Effector memory CD4-positive, alpha-beta T cell (primary cell): ENCODE measurements at places on chromosomes 7 and 10.

DNA sequence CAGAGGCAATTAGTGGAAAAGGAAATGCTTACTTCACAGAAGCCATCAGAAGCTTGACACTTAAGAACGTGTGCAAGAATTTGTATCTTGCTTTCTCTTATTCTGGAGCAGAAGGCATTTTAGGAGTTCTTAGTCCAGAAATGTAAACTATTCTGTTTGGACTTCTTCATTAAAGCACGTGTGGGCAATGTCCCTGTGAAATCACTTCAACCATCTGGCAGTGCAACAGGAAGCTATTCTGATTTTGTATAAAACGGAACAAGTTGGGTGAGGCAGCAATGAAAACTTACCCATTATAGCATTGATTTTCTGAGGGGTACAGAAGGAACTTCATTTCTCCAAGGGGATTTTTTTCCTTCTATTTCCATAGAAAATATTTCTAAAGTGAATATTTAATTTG lies 21.3 kb upstream of the ARHGAP21 start:
- H3K4me1 ChIP-seq: no peaks in the 10 kb centered on the region
- no peaks in the 10 kb centered on the region for H3K27me3 ChIP-seq
- no peak overlapping the region for H3K27ac ChIP-seq
- DNase-seq: no peak

- H3K4me1 ChIP-seq: no peaks in the 10 kb centered on the region
- no peak overlapping the region for H3K27ac ChIP-seq
- DNase-seq: no peak
- no peak overlapping the region for H3K4me3 ChIP-seq
- H3K36me3 ChIP-seq: no peaks in the 10 kb centered on the region
These were observed 20.6 kb downstream of the HTR5A start for GRCh38 chr7:155090684-155091083.

DNA sequence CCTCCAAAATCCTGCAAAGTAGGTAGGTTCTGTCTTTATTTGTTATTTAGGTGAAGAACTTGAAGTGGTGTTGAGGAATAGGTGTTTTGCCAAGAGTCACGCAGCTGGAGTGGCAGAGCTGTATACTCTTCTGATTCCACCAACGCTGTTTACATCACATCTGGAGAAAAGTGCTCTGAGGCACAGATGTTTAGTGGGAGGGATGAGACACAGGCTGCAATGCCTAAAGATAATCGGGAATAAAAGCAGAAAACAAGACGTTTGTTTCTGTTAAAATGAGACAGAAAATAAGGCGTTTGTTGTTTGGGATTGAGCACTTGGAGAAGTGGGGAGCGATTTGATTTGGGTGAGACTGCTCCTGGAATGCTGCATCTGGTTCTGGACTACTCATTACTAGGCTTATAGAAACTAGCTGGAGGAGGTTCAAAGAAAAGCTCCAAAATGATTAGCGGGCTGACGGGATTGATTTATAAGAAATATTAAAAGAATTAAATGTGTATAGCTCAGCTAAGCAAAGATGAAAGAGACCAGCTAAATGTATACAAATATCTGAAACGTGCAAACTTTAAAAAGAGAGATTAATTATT lies 54.3 kb downstream of the TRUB1 start:
- H3K27ac ChIP-seq: no peak overlapping the region
- no peaks in the 10 kb centered on the region for H3K27me3 ChIP-seq
- DNase-seq: no peak
- no peak overlapping the region for H3K4me3 ChIP-seq
- H3K4me1 ChIP-seq: no peaks in the 10 kb centered on the region

- no peak overlapping the region for H3K4me3 ChIP-seq
- no peaks in the 10 kb centered on the region for H3K4me1 ChIP-seq
- H3K36me3 ChIP-seq: no peaks in the 10 kb centered on the region
- no peaks in the 10 kb centered on the region for H3K27me3 ChIP-seq
- H3K27ac ChIP-seq: no peak overlapping the region
These were observed 246.1 kb downstream of the AGMO start for GRCh38 chr7:15315678-15316077.

GRCh38 chr10:53904506-53905241 lies 896.4 kb downstream of the PCDH15 start:
- no peak overlapping the region for H3K27ac ChIP-seq
- H3K27me3 ChIP-seq: no peaks in the 10 kb centered on the region
- H3K4me1 ChIP-seq: no peaks in the 10 kb centered on the region
- H3K36me3 ChIP-seq: no peaks in the 10 kb centered on the region

DNA sequence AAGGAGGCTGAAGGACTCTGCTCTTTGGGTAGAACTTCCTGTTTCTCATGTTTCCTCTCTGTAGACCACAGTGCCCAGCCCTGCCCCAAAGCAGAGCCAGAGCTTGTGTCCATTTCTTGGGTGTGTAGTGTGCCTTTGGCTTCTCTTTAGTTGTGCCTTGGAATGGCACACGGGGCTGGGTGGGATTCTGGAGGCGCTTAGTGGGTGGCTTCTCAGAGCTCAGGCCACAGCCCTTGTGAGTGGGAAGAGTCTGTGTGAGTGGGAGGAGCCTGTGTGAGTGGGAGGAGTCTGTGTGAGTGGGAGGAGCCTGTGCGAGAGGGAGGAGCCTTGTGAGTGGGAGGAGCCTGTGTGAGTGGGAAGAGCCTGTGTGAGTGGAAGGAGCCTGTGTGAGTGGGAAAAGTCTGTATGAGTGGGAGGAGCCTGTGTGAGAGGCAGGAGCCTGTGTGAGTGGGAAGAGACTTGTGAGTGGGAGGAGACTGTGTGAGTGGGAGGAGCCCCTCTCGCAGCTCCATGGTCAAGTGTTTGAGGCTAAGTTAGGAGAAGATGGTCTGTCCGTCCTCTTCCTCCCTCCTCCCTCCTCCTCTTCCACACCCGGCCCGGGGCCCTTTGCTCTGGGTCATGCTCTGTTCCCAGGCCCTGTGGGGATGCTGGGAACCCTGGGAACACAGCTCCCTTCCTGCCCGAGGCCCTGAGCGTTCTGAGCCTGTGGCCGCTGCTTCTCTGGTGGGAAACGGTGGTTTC lies 153.0 kb downstream of the GRK5 start:
- H3K4me1 ChIP-seq: no peaks in the 10 kb centered on the region
- H3K4me3 ChIP-seq: no peak overlapping the region
- H3K27ac ChIP-seq: no peak overlapping the region
- no peak for DNase-seq
- no peaks in the 10 kb centered on the region for H3K36me3 ChIP-seq

- no peak for DNase-seq
- peaks cover 35% of the 10 kb centered on the region for H3K4me1 ChIP-seq
- H3K27me3 ChIP-seq: no peaks in the 10 kb centered on the region
- H3K36me3 ChIP-seq: no peaks in the 10 kb centered on the region
- H3K27ac ChIP-seq: no peak overlapping the region
- H3K4me3 ChIP-seq: no peak overlapping the region
These were observed 3.2 kb upstream of the EPC1 start for GRCh38 chr10:32349968-32350738.

- no peak overlapping the region for H3K27ac ChIP-seq
- H3K4me1 ChIP-seq: no peaks in the 10 kb centered on the region
- H3K36me3 ChIP-seq: no peaks in the 10 kb centered on the region
- no peak overlapping the region for H3K4me3 ChIP-seq
- no peak for DNase-seq
These were observed 24.2 kb downstream of the PRPS1L1 start for GRCh38 chr7:18003286-18003994.

- H3K27ac ChIP-seq: no peak overlapping the region
- no peak overlapping the region for H3K4me3 ChIP-seq
- DNase-seq: no peak
- no peaks in the 10 kb centered on the region for H3K27me3 ChIP-seq
- no peaks in the 10 kb centered on the region for H3K4me1 ChIP-seq
- H3K36me3 ChIP-seq: no peaks in the 10 kb centered on the region
These were observed 72.4 kb upstream of the MKLN1 start for GRCh38 chr7:131255242-131255641.

GRCh38 chr7:95432606-95433005 lies 2.2 kb downstream of the PON2 start:
- H3K36me3 ChIP-seq: no peaks in the 10 kb centered on the region
- no peak overlapping the region for H3K4me3 ChIP-seq
- H3K27ac ChIP-seq: no peak overlapping the region
- H3K4me1 ChIP-seq: no peaks in the 10 kb centered on the region
- DNase-seq: no peak
- no peaks in the 10 kb centered on the region for H3K27me3 ChIP-seq

GRCh38 chr7:90595342-90595800 lies 750 bp upstream of the CDK14 start:
- no peak overlapping the region for H3K27ac ChIP-seq
- H3K4me1 ChIP-seq: peaks cover 2% of the 10 kb centered on the region
- H3K4me3 ChIP-seq: no peak overlapping the region
- no peaks in the 10 kb centered on the region for H3K36me3 ChIP-seq
- DNase-seq: no peak

GRCh38 chr7:19121977-19122588 lies 4.6 kb upstream of the TWIST1 start:
- no peaks in the 10 kb centered on the region for H3K4me1 ChIP-seq
- H3K36me3 ChIP-seq: no peaks in the 10 kb centered on the region
- DNase-seq: no peak
- no peak overlapping the region for H3K27ac ChIP-seq
- no peak overlapping the region for H3K4me3 ChIP-seq
- H3K27me3 ChIP-seq: no peaks in the 10 kb centered on the region

- no peaks in the 10 kb centered on the region for H3K4me1 ChIP-seq
- no peak for DNase-seq
- no peak overlapping the region for H3K27ac ChIP-seq
- H3K27me3 ChIP-seq: no peaks in the 10 kb centered on the region
- no peak overlapping the region for H3K4me3 ChIP-seq
These were observed 22.7 kb downstream of the RAMP3 start for GRCh38 chr7:45180084-45180986.

- DNase-seq: no peak
- H3K27ac ChIP-seq: no peak overlapping the region
- H3K36me3 ChIP-seq: no peaks in the 10 kb centered on the region
- H3K27me3 ChIP-seq: no peaks in the 10 kb centered on the region
- no peaks in the 10 kb centered on the region for H3K4me1 ChIP-seq
- H3K4me3 ChIP-seq: no peak overlapping the region
These were observed 259.0 kb downstream of the PHTF2 start for GRCh38 chr7:78057571-78057970.

DNA sequence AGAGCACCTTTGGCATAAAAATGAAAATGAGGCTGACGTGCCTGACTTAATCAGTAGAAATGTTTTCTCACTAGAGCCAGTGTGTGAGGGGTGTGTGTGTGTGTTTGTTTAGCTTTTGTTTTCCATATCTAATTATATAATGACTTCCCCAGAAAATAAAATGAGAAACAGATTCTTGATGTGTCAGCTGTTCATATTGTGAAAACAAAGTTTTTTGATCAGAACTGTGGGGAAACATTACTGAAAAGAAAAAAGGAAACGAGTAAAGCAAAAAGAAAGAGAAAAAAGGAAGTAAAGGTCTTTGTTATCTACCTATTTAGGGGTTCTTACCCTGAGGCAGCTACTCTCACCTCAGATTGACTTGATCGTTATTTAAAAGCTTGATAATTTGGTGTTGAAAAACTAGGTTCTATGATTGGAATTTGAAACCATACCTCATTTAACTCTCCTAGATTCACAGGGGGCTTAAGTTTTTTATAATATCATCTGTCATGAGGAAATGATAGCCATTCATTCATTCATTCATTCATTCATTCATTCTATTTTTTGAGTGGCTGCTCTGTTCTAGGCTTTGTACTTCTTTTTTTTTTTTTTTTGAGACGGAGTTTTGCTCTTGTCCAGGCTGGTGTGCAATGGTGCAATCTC lies 58.0 kb downstream of the CREM start:
- H3K36me3 ChIP-seq: no peaks in the 10 kb centered on the region
- no peaks in the 10 kb centered on the region for H3K4me1 ChIP-seq
- no peak for DNase-seq
- H3K27ac ChIP-seq: no peak overlapping the region
- H3K4me3 ChIP-seq: no peak overlapping the region

- H3K4me3 ChIP-seq: no peak overlapping the region
- peaks cover under 1% of the 10 kb centered on the region for H3K36me3 ChIP-seq
- peaks cover 10% of the 10 kb centered on the region for H3K4me1 ChIP-seq
These were observed 3.0 kb downstream of the PSPH start for GRCh38 chr7:56048245-56048644.

- H3K4me1 ChIP-seq: peaks cover 7% of the 10 kb centered on the region
- peak overlapping the region; percentile 98 for H3K4me3 ChIP-seq
- H3K36me3 ChIP-seq: peaks cover 20% of the 10 kb centered on the region
These were observed 662 bp downstream of the POLR3A start for GRCh38 chr10:78028438-78029268.

GRCh38 chr7:150406312-150406566 lies 27.1 kb downstream of the ZNF775 start:
- H3K27ac ChIP-seq: peak overlapping the region; percentile 89
- H3K27me3 ChIP-seq: no peaks in the 10 kb centered on the region
- no peak for DNase-seq
- H3K4me1 ChIP-seq: peaks cover 22% of the 10 kb centered on the region
- peak overlapping the region; percentile 84 for H3K4me3 ChIP-seq

- no peaks in the 10 kb centered on the region for H3K4me1 ChIP-seq
- H3K27ac ChIP-seq: no peak overlapping the region
- H3K4me3 ChIP-seq: no peak overlapping the region
- no peak for DNase-seq
These were observed 550.3 kb downstream of the GRM8 start for GRCh38 chr7:126702242-126703016.

GRCh38 chr7:22633286-22633953 lies 93.6 kb upstream of the IL6 start:
- H3K4me1 ChIP-seq: no peaks in the 10 kb centered on the region
- no peak overlapping the region for H3K27ac ChIP-seq
- no peaks in the 10 kb centered on the region for H3K27me3 ChIP-seq
- no peak for DNase-seq
- no peak overlapping the region for H3K4me3 ChIP-seq

- no peak for DNase-seq
- no peak overlapping the region for H3K27ac ChIP-seq
- H3K4me3 ChIP-seq: no peak overlapping the region
- H3K27me3 ChIP-seq: no peaks in the 10 kb centered on the region
These were observed 107.3 kb upstream of the EFCAB10 start for GRCh38 chr7:105688617-105689016.

GRCh38 chr10:23478570-23478969 lies 39.7 kb downstream of the OTUD1 start:
- no peak overlapping the region for H3K27ac ChIP-seq
- DNase-seq: no peak
- H3K4me3 ChIP-seq: no peak overlapping the region
- no peaks in the 10 kb centered on the region for H3K36me3 ChIP-seq
- H3K4me1 ChIP-seq: no peaks in the 10 kb centered on the region

GRCh38 chr7:101031082-101031481 lies 11.2 kb downstream of the MUC17 start:
- no peak overlapping the region for H3K27ac ChIP-seq
- H3K4me1 ChIP-seq: no peaks in the 10 kb centered on the region
- no peak for DNase-seq
- H3K36me3 ChIP-seq: no peaks in the 10 kb centered on the region
- no peaks in the 10 kb centered on the region for H3K27me3 ChIP-seq
- H3K4me3 ChIP-seq: no peak overlapping the region
